Activated CD8-positive, alpha-beta T cell treated with anti-CD3 and anti-CD28 coated beads for 36 hours (primary cell): ENCODE measurements at places on chromosomes 4 and X. TPM values are rescaled to one million over a fixed set of nuclear protein-coding genes. Genes with fewer than 3 reads are reported as not detected.

DNA sequence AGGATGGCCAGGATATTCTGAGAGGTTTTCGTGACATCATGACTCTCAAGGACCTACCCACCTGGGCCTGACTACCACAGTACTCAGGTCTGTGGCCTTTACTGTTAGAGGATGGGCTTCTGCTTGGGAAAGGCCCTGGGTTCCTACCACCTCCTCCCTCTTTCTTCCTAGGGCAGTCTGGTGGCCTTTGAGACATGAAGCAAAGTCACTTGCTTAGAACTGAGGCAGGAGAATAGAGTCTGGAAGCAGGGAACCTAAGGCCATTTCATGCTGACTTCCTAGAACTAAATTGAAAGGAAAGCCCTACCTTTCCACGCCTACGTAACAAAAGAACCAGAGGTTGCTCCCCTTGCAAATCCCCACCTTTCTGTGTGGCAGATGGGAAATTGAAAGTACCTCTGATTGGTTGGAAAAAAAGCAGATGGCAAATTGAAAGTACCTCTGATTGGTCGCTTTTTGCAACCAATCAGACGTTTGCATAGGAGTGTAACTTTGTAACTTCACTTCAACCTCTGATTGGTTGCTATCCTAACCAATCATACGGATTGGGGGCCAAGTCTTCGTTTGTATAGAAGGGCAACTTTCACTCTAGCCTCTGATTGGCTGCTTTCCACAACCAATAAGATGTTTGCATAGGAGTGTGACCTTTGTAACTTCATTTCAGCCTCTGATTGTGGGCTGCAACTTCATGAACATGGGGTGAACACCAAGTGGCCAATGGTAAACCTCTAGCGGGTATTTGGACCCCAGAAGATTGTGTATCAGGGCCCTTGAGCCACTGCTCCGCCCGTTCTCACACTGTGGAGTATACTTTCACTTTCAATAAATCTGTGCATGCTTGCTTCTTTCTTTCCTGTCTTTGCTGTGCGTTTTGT, 9.9 kb upstream of the AKAP14 start:
- H3K4me3 ChIP-seq = peak overlapping the region; percentile 26
- peak; percentile 18 for DNase-seq
- H3K36me3 ChIP-seq = no peaks in the 10 kb centered on the region
- no peaks in the 10 kb centered on the region for H3K27me3 ChIP-seq
- no peak overlapping the region for H3K27ac ChIP-seq

The TLR10 gene
- 0.22 TPM for total RNA-seq

The NDST3 gene
- not detected for total RNA-seq

DNA sequence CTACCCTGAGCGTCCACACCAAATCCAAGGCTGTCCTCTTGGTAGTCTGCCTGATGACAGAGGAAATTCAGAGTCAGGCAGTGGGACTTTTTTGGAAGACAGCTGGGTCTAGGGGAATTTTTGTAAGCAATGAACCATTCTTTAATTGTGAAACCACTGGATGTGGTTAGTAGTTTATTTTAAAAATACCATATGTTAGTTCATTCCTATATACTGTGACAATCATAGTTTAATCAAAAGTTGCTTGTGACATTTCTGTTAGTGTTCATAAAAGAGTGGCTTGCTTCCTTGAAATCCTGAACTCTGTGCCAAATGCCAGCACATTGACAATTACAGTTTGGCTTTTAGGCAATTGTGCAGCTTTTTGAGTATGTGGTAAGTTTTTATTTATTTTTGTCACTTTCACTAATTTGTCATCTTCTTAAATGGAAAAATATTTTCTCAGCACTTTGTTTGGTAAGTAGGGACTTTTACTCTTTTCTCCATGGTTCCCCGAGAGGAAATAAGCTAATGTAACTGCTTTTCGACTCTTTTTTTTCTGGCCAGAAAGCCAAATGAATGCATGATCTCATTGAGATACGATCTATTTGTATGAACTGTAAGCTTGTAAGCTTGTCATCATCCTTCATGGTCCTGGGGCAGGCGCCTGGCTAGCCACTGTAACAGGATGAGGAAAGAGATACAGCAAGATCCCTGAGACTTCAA, 72.6 kb upstream of the SLC4A4 start:
- H3K4me1 ChIP-seq = peaks cover 11% of the 10 kb centered on the region
- H3K27me3 ChIP-seq = no peaks in the 10 kb centered on the region
- H3K27ac ChIP-seq = peak overlapping the region; percentile 20
- no peak for DNase-seq
- no peaks in the 10 kb centered on the region for H3K36me3 ChIP-seq
- no peak overlapping the region for H3K4me3 ChIP-seq

The NDNF gene
- 0.41 TPM for total RNA-seq

- no peak overlapping the region for H3K27ac ChIP-seq
- H3K4me1 ChIP-seq = no peaks in the 10 kb centered on the region
- no peaks in the 10 kb centered on the region for H3K27me3 ChIP-seq
- no peak for DNase-seq
- no peak overlapping the region for H3K4me3 ChIP-seq
- no peaks in the 10 kb centered on the region for H3K36me3 ChIP-seq
Observed at GRCh38 chrX:115259238-115259875, 25.5 kb upstream of the LRCH2 start.

- H3K27me3 ChIP-seq = peaks cover 8% of the 10 kb centered on the region
- DNase-seq = no peak
- no peak overlapping the region for H3K4me3 ChIP-seq
- no peaks in the 10 kb centered on the region for H3K36me3 ChIP-seq
- no peak overlapping the region for H3K27ac ChIP-seq
Observed at GRCh38 chr4:7651461-7651921, 216.8 kb upstream of the PSAPL1 start.

DNA sequence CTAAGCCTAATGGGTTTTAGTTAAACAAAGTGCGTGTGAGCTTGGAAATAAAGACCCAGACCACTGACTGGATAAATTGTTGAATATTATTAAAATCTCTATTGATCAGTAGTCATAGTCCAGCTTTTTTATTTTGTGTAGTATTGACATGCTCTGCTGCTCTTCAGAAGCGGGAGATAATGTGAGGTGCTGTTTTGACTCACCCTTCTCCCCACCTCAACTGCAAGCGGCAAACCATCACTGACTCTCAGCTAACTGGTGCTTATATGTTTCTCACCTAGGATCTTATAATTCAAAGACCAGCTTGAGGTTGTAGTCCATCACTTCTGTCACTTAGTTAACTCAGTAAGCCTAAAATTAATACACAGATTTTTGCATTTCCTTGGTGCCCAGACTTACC, 72.2 kb downstream of the COMMD8 start:
- no peak overlapping the region for H3K27ac ChIP-seq
- no peaks in the 10 kb centered on the region for H3K4me1 ChIP-seq
- no peak overlapping the region for H3K4me3 ChIP-seq

GRCh38 chr4:159363361-159363760, 260.5 kb downstream of the RAPGEF2 start:
- peaks cover 18% of the 10 kb centered on the region for H3K36me3 ChIP-seq
- no peak overlapping the region for H3K27ac ChIP-seq
- DNase-seq = no peak
- no peak overlapping the region for H3K4me3 ChIP-seq

DNA sequence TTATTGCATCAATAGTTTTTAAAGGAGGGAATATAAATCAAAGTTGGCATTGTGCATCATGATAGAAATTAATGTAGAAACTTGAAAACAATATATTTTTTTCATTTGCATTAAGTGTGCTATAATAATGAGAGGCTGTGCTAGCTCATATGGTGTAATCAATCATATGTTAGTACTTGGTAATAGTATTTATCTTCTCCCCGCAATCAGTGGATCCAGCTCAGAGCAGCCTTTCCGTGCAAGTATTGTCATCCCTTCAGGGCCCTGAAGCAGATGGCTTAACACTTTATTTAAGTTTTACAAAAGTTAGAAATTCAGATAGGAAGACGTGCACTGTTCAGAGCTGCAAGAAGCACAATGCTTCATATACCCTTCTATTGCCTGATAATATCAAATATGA, 616.3 kb upstream of the ATOH1 start:
- no peak overlapping the region for H3K27ac ChIP-seq
- H3K27me3 ChIP-seq = no peaks in the 10 kb centered on the region
- DNase-seq = no peak
- H3K4me1 ChIP-seq = no peaks in the 10 kb centered on the region
- H3K4me3 ChIP-seq = no peak overlapping the region

The ZNF275 gene
- 14.2 TPM for total RNA-seq

The CT47B1 gene
- not detected for total RNA-seq

DNA sequence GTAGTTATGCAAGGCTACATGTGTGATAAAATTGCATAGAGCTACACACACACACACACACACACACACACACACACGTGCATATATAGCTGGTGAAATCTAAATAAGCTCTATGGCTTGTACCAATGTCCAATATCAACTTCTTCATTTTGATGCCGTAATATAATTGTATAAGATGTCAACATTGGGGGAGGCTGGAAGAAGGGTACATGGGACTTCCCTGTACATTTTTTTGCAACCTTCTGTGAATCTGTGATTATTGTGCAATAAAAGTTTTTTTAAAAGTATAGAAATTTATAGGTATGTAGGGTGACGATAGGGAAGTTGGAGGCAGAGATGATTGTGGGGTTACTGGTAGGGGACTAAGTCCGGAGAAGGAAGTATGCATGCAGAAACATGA, 105.5 kb downstream of the HDAC8 start:
- no peaks in the 10 kb centered on the region for H3K27me3 ChIP-seq
- H3K36me3 ChIP-seq = peaks cover 22% of the 10 kb centered on the region
- DNase-seq = no peak
- H3K27ac ChIP-seq = no peak overlapping the region
- H3K4me3 ChIP-seq = no peak overlapping the region

DNA sequence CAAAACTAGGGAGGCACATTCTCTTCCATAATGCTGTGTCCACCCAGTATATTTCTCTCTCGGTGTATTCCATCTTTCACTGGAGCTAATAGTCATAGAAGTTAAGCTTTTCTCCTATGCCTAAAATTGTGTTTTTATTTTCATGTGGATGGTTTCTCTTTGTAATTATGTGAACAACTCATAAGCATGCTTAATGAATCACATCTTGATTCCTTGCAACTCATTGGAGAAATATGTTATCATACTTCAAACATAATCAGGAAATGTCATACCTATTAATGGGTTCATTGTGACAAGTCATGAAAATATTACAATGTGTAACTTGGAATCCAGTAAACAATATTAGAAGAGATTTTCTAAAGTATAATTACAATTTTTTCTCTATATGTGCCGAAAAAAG, 186.3 kb downstream of the SLC7A11 start:
- no peak overlapping the region for H3K4me3 ChIP-seq
- H3K36me3 ChIP-seq = no peaks in the 10 kb centered on the region
- DNase-seq = no peak

DNA sequence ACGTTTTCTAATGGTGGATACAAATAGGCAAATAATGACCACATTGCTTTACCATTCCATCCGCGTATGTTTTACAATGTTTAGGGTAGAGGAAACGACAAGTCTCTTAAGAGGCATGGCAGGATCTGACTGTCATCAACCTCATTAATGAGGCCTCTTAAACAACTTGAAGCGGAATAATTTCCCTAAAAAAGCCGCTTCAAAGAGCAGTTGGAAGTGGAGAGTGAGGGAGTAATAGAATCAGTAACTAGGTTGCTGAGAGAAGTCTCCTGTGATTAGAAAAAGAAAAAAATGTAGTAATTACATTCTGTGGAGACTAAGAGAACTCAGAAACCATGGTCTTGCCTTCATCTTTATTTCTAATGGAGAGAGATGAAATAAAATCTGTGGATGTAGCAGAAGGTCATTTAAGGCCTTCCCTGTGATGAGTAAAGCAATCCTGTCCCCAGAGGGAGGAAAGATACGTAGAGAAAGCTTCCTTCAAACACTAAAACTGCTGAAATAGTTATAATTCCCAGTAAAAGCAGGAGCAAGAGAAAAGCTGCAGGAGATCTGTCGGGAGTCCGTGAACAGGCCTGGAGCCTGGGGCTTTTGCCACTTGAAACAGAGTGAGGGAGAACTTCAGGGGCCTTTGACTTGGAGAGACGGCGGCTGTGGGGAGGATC, 11.1 kb upstream of the SEPSECS start:
- H3K4me1 ChIP-seq = peaks cover 6% of the 10 kb centered on the region
- H3K27me3 ChIP-seq = no peaks in the 10 kb centered on the region
- no peak overlapping the region for H3K27ac ChIP-seq
- no peak for DNase-seq
- H3K4me3 ChIP-seq = no peak overlapping the region
- H3K36me3 ChIP-seq = peaks cover 20% of the 10 kb centered on the region

DNA sequence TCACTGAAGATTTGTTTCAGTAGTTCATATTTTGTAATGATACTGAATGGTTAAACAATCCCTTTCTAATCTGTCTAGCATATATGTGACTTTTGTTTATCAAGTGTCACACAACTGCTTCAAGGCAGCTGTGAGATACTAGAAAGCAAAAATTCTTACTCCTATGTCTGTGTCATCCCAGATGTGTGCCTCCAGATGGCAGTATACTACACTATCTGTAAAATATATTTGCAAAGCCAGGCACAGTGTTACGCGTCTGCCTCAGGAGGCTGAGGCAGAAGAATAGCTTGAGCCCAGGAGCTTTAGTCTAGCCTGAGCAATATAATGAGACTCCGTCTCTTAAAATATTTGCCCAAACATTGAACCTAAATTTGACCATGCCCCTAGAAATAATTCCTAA, 4.0 kb downstream of the NUDT10 start:
- peaks cover 3% of the 10 kb centered on the region for H3K4me1 ChIP-seq
- H3K27ac ChIP-seq = no peak overlapping the region
- H3K27me3 ChIP-seq = no peaks in the 10 kb centered on the region
- H3K4me3 ChIP-seq = no peak overlapping the region

- H3K27me3 ChIP-seq = no peaks in the 10 kb centered on the region
- peaks cover 23% of the 10 kb centered on the region for H3K4me1 ChIP-seq
- no peak overlapping the region for H3K4me3 ChIP-seq
- H3K27ac ChIP-seq = peak overlapping the region; percentile 17
- peaks cover 41% of the 10 kb centered on the region for H3K36me3 ChIP-seq
Observed at GRCh38 chr4:150827226-150827625, 187.9 kb downstream of the LRBA start.

The MAP7D2 gene
- 0.63 TPM for total RNA-seq

DNA sequence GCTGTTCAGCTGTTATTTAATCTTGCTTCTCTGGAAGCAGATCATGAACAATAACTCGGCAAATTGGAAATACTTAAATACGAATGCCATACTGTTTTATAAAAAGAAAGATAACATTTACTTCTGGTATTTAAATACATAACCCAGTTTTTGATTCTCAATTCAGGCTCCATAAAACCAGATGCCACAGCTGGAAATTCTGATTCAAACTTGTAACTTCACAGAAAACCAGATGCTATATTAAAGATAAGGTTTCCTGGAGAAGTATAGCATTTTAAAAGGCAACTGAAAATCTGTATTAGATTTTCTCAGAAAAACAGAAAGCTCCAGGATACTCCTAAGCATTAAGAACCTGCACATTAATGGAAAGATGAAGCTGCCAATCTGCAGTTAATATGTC, 40.2 kb downstream of the STX18 start:
- DNase-seq = no peak
- H3K4me3 ChIP-seq = no peak overlapping the region
- H3K4me1 ChIP-seq = peaks cover 18% of the 10 kb centered on the region
- H3K36me3 ChIP-seq = no peaks in the 10 kb centered on the region
- no peak overlapping the region for H3K27ac ChIP-seq

- H3K4me1 ChIP-seq = no peaks in the 10 kb centered on the region
- no peaks in the 10 kb centered on the region for H3K27me3 ChIP-seq
- H3K4me3 ChIP-seq = no peak overlapping the region
- no peaks in the 10 kb centered on the region for H3K36me3 ChIP-seq
Observed at GRCh38 chr4:130090427-130090826, 994.5 kb downstream of the C4orf33 start.
